Epithelial cell of esophagus (primary cell): ENCODE measurements at places on chromosomes 2 and 18.

GRCh38 chr2:183078163-183078463 lies 434 bp upstream of the DUSP19 start:
- no peak for DNase-seq

GRCh38 chr18:6509832-6510231 lies 95.1 kb upstream of the L3MBTL4 start:
- no peak for DNase-seq

GRCh38 chr2:11073251-11073650 lies 82.0 kb upstream of the SLC66A3 start:
- DNase-seq: peak; percentile 21

DNA sequence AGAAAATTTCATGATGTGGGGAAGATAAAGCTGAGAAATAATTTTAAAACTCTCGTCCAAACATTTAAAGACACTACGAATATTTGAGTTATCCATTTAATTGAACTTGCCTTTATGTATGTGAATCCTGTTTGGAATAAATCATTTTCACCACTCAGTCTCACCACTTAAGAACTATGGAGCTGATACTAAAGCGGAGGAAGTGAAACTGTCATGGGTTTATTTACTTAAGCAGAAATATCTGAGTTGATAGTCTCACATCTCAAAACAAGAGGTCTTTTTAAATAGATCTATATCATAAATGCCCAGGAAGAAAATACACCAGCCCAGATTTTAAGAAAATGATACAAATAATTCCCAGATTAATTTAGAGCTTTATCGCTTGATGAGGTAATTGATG lies 532.4 kb downstream of the ZNF804A start:
- DNase-seq: no peak

GRCh38 chr2:164079258-164079657 lies 343.4 kb upstream of the FIGN start:
- DNase-seq: no peak

DNA sequence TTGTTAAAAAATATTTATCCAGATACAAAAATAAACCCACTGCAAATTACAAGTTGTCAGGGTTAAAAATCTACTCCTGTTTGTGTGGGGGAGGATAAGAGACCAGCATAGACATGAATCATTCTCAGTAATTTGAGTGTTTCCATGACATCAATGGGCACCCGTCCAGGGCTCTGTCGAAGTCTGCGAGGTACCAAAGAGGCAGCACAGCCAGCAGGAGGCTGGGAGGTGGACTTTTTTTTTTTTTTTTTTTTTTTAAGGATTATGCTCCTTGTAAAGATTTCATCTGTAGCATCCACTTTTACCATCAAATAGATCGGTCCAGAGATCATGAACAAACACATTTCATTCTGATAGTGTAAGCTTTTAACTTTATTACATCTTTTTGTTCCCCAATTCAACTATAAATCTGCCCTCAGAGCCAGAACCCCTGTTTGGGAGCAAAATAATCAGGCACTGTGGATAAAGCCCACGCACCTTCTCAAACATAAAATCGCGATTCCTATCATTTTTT lies 182.0 kb downstream of the TCF4 start:
- DNase-seq: peak; percentile 88

DNA sequence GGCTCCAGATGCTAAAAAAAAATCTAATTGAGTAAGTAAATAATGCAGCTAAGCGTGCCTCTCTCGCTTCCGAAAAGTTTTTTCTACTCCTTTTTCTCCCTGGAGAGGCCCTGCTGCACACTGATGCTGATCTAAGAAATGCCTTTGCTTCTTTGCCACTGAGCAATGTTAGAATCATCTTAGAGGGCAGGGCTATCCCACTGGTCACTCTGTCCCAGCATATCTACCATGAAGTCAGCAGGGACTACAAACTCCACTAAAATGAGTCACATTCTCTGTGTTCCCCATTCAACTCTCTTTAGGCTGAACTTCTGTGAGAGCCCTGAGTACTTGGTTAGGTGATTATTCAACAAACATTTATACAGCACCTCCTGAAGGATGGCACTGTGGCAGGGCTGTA lies 127.6 kb upstream of the LYPD1 start:
- no peak for DNase-seq

- DNase-seq: no peak
These were observed 667 bp downstream of the GFPT1 start for GRCh38 chr2:69386360-69386759.

DNA sequence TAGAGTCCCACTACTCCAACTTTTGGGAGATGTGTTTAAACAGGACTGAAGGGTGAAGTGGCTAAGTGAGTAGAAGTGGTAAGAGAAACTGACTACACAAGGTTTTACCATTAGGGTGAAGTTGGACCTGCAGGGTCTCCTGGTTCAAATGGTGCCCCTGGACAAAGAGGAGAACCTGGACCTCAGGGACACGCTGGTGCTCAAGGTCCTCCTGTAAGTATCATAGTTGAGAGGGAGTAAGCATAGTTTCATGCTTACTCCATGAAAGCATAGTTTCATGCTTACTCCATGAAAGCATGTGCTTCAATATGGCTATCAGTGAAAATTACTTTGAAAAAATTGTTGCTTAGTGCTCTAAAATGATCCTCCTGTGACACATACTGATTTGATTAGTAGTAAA lies 19.1 kb downstream of the COL3A1 start:
- no peak for DNase-seq

DNA sequence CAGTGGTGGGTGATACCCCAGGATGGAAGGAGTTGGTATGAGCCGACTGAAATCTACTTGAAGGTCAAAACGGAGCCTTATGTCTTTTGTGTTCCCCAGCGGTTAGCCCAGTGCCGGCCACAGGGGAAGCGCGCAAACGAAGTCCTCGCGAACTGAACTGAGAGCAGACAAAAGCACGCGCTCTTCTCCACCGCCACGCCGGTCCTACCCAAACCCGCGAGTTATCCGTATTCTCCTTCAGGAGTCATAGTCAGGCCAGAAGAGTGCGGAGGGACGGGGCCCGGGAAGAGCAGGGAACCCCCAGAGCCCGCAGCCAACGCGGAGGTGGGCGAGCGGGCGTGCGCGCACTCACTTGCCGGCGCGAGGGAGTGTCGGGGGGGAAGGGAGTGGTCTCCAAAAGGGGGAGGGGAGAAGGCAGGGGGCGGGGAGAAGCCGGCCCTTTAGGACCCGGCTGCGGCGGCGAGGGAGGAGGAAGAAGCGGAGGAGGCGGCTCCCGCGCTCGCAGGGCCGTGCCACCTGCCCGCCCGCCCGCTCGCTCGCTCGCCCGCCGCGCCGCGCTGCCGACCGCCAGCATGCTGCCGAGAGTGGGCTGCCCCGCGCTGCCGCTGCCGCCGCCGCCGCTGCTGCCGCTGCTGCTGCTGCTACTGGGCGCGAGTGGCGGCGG lies at the start of gene IGFBP2:
Gene IGFBP2 (plus strand): TSS at position 469 of the 664 bp plus-strand sequence. CDS start 104 bp downstream, at position 573.
- DNase-seq: no peak

GRCh38 chr2:115650827-115651226 lies 1208.4 kb downstream of the DPP10 start:
- DNase-seq: no peak

- DNase-seq: peak; percentile 88
These were observed 1.5 kb downstream of the MALL start for GRCh38 chr2:110113961-110114591.

DNA sequence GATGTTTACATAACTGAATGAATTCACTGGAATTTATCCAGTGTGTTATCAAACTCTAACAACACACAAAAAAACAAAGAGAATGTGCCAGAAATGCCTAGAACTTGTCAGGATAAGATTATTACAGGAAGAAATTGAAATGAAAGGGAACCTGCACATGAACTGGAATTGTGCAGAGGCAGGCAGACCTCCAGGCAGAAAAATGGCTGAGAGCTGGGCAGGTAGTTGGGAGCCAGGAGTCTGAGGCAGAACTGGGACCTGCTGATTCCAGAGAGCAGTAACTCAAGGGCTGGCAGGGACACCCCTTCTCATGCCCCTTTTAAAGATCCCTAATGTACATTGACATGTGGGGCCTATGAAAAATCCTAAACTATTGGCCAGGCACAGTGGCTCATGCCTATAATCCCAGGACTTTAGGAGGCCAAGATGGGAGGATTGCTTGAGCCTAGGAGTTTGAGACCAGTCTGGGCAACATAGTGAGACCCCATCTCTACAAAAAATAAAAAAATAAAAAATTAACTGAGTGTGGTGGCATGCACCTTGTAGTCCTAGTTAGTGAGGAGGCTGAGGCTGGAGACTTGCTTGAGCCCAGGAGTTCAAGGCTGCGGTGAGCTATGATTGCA lies 674 bp upstream of the SP110 start:
- DNase-seq: no peak

DNA sequence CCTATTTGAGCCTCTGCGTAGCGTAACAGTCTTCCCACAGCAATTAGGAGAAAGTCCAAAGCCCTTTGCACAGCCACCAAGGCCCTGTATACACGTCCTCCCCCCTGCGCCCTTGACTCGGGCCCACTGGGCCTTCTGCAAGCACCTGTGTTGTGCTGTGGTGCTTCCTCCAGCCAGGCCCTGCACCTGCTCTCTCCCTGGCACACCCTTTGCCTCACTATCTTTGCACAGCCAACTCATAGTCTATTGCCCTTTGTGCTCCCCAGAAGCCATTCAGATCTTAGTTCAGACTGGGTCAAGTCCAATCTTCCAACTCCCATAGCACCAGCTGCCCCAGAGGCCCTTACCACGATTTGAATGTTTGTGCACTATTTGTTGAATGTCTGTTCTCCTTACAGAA lies 271.6 kb upstream of the MGAT5 start:
- no peak for DNase-seq

DNA sequence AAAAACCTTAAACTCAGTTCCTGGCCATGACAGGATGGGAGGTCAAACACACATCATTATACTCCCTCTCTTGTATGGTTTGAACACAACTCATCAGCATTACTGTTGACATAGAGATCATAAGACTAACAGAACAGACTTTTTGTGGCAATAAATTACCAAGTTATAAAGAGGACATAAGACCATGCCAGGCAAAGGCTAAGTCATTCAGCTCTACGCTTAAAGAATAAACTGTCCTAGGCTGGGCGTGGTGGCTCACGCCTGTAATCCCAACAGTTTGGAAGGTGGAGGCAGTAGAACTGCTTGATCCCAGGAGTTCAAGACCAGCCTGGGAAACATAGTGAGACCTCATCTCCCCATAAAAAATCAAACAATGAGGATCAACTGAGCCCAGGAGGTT lies 16.4 kb downstream of the NLRC4 start:
- DNase-seq: no peak

DNA sequence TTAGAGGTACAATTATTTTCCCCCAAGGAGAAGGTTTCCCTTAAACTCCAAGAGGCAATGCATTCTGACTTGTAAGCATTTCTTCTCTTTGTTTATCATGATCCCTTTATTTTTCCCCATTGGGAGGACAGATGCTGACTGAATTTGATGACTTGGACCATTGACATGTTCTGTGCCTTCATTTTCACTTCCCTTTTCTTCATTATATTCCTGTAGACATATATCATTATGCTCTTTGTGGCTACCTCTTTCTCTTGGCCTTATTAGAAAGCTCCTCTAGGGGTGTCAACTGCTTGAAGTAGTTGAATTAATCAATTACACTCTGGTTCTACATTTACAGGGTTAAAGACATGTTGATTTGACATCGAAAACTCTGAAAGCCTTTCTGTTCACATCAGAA lies 330.0 kb upstream of the DCC start:
- no peak for DNase-seq

DNA sequence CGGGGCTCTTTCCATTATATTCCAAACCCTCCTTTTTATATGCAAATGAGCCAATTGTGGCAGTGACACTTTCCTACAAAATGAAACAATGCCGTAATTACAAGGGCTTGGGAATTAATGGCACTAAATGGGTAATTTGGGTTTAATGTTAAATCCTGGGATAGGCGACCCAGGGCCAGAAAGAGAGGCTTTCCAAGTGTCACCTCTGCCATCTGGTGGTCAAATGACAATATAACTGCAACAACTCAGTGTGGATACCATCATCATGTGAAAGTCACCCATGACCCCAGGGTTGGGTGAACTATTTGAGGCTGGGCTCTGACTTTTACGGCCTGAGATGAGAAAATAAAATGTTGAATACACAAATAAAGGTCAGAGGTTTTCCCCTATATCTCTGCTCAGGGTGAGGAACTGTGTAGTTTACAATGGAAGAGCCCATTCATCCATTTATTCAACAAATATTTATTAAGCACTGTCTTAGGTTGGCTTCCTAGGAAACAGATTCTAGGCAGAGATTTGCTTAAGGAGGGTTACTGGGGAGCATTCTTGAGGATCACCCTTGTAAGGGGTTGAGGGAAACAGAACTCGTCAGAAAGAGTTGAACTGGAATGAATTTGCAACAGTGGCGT lies 13.6 kb upstream of the THADA start:
- peak; percentile 62 for DNase-seq

- DNase-seq: no peak
These were observed 65.8 kb downstream of the EFEMP1 start for GRCh38 chr2:55857766-55858165.

GRCh38 chr2:101696272-101697123 lies 1.0 kb upstream of the MAP4K4 start:
- peak; percentile 43 for DNase-seq

DNA sequence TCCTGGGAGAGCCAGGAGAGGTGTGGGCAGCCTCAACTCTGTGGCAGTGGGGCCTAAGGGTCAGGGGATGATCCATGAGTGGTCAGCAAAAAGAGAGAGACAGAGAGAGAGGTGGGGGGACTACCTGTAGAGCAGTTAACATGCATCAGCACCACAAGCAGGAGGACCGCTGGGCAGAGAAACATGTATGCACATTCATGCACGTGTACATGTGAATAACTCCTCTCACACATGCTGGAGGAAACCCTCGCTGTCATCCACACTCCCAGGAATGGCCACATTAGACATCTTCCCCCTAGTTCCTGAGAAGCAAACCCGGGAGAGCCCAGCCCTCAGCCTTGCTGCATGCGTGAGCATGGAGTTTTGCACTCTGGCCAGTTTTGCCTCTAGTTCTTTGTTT lies 166.1 kb downstream of the SMAD7 start:
- no peak for DNase-seq

DNA sequence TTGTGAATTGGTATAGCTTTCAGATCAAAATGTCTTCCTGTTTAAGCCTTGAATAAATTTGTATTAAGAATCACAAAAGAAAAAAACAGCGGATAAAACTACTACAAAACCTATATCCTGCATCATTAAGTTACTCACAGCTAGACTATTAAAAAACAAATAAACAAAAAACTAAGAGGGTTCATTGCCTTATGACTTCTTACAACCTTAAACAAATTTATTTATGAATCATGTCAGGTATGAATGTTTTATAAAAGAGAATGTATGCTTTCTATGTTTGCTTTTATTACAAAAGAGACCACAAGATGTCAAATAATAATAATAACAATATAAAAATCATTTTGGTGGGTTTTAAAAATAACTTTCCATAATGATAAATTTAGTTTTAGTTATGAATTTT lies 109.6 kb downstream of the FIGN start:
- no peak for DNase-seq

GRCh38 chr2:328761-329160 lies 40.9 kb upstream of the ALKAL2 start:
- DNase-seq: peak; percentile 11

DNA sequence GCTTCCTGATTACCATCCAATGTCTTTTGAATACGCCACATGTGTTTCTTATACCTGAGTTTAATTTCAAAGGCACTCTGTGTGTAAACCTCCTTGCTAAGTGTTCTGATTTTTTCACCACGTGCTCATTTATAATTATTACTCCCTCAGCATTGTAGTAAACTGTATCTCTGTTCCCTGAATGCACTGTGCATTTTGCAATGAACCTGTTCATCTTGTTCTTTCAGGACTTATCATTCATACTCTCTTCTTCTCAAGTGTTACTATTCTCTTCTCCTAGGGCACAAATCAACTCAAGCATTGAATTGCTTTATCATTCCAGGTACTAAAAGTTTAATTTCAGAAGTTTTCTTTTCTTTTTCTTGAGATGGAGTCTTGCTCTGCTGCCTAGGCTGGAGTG lies 383.4 kb upstream of the TRIB2 start:
- peak; percentile 70 for DNase-seq

- DNase-seq: peak; percentile 38
These were observed 468 bp upstream of the SATB2 start for GRCh38 chr2:199458009-199458805.
